ENCODE measurements at places on chromosomes 2 and 18. TPM values are rescaled to one million over a fixed set of nuclear protein-coding genes. Genes with fewer than 3 reads are reported as not detected.

- DNase-seq = no peak
These were observed 7.7 kb upstream of the EHD3 start for GRCh38 chr2:31226266-31226665.

DNA sequence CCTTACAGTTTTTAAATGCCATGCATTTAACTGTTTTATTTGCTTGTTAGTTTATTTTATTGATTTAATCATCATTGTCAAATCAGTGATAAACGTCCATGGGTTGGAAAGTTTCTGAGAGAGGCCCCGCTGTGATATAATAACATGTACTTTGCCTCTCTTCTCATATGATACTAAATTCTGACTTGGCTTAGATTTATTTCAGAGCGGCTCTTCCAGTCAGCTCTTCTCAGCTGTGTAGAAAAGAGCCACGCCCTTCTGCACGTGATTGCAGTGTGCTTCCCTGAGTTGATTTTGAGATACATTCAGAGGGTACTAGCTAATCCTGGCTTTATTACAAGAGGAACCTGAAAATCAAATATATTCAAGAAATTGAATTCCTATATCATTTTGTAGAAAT, 218.6 kb downstream of the KCNE4 start:
- no peak for DNase-seq

DNA sequence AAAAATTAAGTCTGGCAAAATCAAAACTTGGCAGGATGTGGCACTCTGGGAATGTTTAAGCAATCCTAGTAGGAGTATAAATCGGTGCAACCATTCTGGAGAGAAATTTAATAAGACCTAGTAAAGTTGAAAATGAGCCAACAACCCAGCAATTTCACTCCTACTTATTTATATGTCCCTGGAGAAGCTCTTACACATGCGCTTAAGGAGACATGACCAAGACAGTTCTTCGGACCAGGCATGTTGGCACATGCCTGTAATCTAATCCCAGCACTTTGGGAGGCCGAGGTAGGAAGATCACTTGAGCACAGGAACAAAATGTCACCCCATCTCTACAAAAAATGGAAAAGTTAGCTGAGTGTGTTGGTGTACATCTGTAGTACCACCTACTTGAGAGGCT, 374.6 kb upstream of the LYPD1 start:
- DNase-seq = no peak

CYP20A1 gene
- 38.1 TPM for total RNA-seq

METAP1D gene
- 13.0 TPM for total RNA-seq
